SJCRH30 (cell line): ENCODE measurements at places on chromosomes 4 and X. TPM values are rescaled to one million over a fixed set of nuclear protein-coding genes. Genes with fewer than 3 reads are reported as not detected.

PNMA6A gene
- not detected in 2 replicates for total RNA-seq

GAB1 gene
- 14.0 and 15.1 TPM in 2 replicates for total RNA-seq

PPEF1 gene
- total RNA-seq: 0.51 TPM in 1 of 2 replicates, not detected in the other

MAGEB2 gene
- total RNA-seq: 0.14 and 0.20 TPM in 2 replicates

SPATA4 gene
- total RNA-seq: 0.06 and 0.56 TPM in 2 replicates

HPRT1 gene
- 20.6 and 24.0 TPM in 2 replicates for total RNA-seq

CPZ gene
- total RNA-seq: 47.1 and 53.7 TPM in 2 replicates

TCEAL8 gene
- 99.4 and 103 TPM in 2 replicates for total RNA-seq

C4orf46 gene
- 26.4 and 29.1 TPM in 2 replicates for total RNA-seq

GAGE12J gene
- total RNA-seq: not detected in 2 replicates

SSX1 gene
- total RNA-seq: not detected in 2 replicates

SLC25A53 gene
- 3.1 and 4.2 TPM in 2 replicates for total RNA-seq

VCX gene
- not detected in 2 replicates for total RNA-seq

LRAT gene
- not detected in 2 replicates for total RNA-seq

SLC10A6 gene
- total RNA-seq: not detected in 2 replicates

GCNA gene
- 0.26 and 0.48 TPM in 2 replicates for total RNA-seq

PDE6B gene
- 0.03 TPM in 1 of 2 replicates, not detected in the other for total RNA-seq

REELD1 gene
- not detected in 2 replicates for total RNA-seq

NRK gene
- total RNA-seq: 23.7 and 27.7 TPM in 2 replicates

CASP3 gene
- 37.9 and 44.0 TPM in 2 replicates for total RNA-seq

SLC4A4 gene
- total RNA-seq: 0.04 and 0.05 TPM in 2 replicates

GPM6B gene
- total RNA-seq: 85.4 and 89.5 TPM in 2 replicates

SHOX gene
- not detected in 2 replicates for total RNA-seq

SULT1E1 gene
- not detected in 2 replicates for total RNA-seq

CFAP97 gene
- 18.2 and 19.7 TPM in 2 replicates for total RNA-seq

TBCK gene
- total RNA-seq: 20.3 and 26.5 TPM in 2 replicates

MAGEC2 gene
- 2.2 and 2.3 TPM in 2 replicates for total RNA-seq

PAGE2B gene
- total RNA-seq: not detected in 2 replicates

ADH1A gene
- not detected in 2 replicates for total RNA-seq

USP17L29 gene
- not detected in 2 replicates for total RNA-seq

CNKSR2 gene
- total RNA-seq: 24.7 and 33.0 TPM in 2 replicates

SPANXN4 gene
- total RNA-seq: not detected in 2 replicates

IL13RA1 gene
- 38.6 and 41.6 TPM in 2 replicates for total RNA-seq

CT45A5 gene
- not detected in 2 replicates for total RNA-seq

HOPX gene
- total RNA-seq: not detected in 2 replicates

KLB gene
- total RNA-seq: 0.02 TPM in 1 of 2 replicates, not detected in the other

CMC4 gene
- 12.3 and 18.7 TPM in 2 replicates for total RNA-seq

OTC gene
- total RNA-seq: not detected in 2 replicates

CT47B1 gene
- not detected in 2 replicates for total RNA-seq

SLC34A2 gene
- not detected in 2 replicates for total RNA-seq
